ENCODE measurements at places on chromosomes 13 and 19.

GRCh38 chr13:112774829-112775565, 85.2 kb downstream of the ATP11A start:
- DNase-seq = no peak

DNA sequence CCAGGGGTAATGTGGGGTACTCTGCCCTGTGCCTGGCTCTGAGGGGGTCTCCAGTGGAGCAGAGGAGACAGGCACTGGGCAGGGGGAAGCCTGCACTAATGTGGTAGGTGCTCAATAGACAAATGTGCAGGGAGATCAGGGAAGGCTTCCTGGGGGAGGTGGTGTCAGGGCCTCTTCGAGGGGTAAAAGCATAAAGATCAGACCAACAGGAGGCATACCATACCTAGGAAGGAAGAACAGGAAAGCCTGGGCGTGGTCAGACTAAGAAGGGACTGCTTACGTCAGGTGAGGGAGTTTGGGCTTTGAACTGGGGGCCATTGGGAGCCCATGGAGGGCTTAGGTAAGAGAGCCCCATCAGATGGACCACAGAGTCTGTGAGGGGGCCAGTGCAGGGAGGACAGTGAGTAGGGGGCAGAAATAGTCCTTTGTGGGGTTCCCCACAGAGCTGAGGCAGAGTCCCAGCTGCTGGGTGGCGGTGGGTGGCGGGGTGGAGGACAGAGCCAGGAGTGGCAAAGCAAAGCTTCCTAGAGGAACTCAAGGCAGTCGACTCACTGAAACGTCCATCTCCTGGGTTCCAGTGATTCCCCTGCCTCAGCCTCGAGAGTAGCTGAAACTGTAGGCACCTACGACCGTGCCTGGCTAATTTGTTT, 8.8 kb downstream of the PRR36 start:
- DNase-seq = no peak

- no peak for DNase-seq
Measured at GRCh38 chr13:101711307-101712025, 259.0 kb downstream of the ITGBL1 start.

GRCh38 chr19:54694648-54695047, 29.6 kb upstream of the KIR3DL3 start:
- DNase-seq = peak; percentile 43

- DNase-seq = no peak
Measured at GRCh38 chr19:4061178-4061682, 5.5 kb downstream of the ZBTB7A start.

DNA sequence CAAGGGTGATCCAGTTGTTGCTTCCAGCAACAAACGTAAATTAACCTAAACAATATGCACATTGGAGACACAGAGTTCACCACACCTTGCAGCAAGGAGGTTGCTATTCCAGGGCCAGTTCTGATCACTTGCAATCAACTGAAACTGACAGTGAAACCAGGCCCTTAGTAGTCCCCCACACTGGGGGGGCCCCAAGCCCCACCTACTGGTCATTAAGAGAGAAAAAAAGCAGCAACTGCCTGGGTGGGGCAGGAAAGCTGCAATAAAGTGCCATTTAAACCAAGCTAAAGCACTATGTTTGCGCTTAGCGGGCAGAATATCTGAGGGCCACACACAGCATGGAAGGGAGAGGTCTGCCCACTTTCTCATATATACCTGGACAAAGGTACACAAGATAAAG, 51.5 kb downstream of the ATP7B start:
- DNase-seq = no peak

DNA sequence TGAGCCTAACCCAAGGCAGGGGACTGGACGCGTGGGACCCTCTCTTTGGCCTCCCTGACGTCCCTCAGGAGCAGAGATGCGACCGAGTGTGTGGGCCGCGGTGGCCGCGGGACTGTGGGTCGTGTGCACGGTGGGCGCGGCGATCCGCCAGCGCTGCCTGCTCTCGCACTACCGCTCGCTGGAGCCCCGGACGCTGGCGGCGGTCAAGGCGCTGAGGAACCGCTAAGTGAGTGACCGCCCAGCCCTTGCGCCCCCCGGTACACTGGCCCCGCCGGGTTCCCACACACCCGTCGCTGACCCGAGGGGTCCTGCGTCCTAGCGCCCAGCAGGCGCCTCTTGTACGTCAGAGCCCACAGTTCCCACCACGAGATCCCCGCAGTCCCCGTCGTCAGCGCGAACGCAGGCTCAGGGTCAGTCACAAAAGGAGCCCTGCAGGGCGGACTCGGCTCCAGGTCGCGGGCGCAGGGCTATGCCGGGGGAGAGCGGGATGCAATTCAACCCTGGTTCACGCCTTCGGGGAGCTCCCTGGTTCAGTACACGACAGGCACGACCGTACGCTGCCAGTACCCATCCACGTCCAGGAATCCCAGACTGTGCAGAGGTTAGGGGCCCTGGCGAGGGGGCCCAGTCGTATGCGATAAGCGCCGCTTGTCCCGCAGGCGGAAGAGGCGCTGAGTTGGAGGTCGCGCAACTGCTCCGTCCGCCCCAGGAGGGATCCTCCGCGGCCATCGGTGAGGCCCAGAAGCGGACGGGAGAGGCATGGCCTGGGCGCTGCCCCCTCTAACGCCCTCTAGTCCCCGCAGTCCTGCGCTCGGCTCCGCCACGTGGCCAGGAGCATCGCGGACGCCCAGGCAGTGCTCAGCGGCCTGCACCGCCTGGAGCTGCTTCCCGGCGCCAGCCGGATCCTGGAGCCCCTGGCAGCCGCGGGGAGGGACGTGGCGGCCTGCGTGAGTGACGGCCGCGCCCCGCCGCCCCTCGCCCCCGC, 3.6 kb upstream of the IFNL2 start:
- DNase-seq = no peak

DNA sequence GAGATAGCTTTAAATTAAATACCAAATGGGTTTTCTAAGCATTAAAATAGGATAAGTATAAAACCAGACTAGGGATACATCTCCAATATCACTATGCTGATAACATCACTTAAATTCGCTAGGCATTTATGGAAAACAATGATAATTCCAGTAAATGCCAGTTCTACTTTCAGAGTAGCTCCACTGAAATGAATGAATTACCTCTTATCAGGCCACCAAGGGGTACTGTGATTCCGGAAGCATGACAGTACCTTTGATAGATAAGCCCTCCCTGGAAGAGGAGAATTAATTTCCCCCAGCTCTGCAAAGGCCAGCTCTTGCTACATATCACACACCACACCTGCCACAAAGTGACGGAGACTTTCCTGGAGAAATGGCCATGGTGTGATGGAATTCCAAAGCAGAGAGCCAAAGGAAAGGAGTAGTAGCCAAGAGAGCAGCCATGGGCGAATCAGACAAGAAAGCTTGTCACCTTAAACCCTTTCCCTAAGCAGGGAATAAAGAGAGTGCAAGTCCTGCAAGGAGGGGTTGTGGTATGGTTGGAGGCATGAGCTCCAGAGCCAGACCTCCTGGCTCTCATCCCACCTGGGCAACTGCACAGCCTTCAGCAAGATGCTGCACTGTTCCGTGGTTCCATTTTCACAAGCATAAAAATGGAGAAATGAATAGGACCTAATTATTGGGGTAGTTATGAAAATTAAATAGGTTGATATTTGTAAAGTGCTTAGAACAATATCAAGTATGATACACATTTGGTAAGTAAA, 423.1 kb downstream of the FGF14 start:
- no peak for DNase-seq

GRCh38 chr13:32448972-32449371, 21.0 kb upstream of the N4BP2L1 start:
- DNase-seq = no peak

DNA sequence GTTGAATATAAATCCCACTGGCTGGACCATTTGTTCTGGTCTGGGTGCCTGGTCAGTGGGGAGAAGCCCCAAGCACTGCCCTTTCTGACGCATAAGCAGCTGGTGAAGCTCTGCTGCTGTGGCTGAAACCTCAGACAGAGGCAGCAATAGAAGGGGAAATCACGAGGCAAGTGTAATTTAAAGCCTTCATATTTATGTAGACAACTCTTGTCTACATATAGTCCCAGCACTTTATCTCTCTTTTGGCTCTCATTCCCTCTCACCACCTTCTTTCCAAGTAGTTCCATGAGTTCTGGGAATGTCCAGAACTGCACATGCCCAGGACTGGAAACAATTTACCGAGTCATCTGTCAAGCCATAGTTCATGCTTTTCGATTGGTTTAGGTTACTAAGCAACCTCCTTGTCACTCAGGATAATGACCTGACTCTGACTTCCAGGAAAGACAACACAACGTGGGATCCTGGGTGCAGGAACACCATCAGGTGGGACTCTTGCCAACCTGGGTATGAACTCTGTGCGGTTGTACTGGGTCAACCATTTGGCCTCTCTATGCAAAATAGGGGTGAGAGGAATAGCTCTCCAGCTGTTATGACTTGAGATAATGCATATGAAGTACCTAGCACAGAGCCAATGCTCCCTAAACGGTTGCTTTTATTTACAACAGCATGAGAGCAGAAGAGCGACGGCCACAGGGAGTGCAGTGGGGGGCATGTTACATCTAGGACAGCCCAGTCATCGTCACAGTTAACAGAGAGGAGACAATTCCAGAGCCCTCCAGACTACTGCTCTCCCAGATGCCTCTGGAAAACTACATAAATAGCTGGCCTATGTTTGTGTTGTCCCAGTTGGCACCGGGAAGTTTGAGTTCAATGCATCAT, 321.9 kb downstream of the FOXO1 start:
- no peak for DNase-seq

- no peak for DNase-seq
Measured at GRCh38 chr13:71590654-71591148, 276.3 kb downstream of the DACH1 start.

- DNase-seq = no peak
Measured at GRCh38 chr13:44420376-44421220, 47.0 kb downstream of the SERP2 start.
